B cell (primary cell): ENCODE measurements at places on chromosomes 7 and 10. TPM values are rescaled to one million over a fixed set of nuclear protein-coding genes. Genes with fewer than 3 reads are reported as not detected.
A peak's percentile ranks its signal among the peaks of the same experiment; 100 is the strongest.

DNA sequence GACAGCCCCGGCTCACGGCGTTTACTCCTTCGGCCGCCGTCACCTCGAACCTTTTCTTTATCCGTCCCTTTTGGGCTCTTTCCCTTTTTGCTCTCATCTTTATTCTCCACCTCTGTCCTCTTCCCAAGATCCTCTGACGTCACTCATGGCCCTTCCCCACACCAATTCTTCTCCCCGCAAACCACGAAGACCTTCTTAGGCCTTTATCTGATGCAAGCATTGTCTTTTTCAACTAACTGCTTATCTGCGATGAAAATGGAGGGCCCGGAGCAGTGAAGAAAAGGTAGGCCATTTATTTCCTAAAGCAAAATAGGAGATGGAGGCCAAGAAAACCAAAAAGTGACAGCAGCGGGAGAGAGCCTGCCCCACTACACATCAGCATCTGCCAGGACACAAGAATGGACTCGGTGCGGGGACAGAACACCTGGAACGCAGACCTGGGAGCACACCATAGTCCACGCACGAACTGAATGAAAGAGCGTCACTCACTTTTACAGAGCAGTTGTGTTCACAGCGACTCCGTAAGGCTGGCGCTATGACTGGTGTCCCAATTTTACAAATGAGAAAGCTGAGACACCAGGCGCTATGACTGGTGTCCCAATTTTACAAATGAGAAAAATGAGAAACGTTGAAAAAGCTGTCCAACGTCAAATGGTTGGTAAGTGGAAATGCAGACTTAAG lies 45.3 kb downstream of the ZNF777 start:
- no peak overlapping the region for H3K27ac ChIP-seq
- peak overlapping the region; percentile 27 for H3K4me3 ChIP-seq

- no peak overlapping the region for H3K4me3 ChIP-seq
- no peak for DNase-seq
- no peaks in the 10 kb centered on the region for H3K36me3 ChIP-seq
- no peaks in the 10 kb centered on the region for H3K27me3 ChIP-seq
Observed at GRCh38 chr7:100189061-100189460, 11.3 kb downstream of the STAG3 start.

GRCh38 chr10:125161707-125162119 lies 1.4 kb upstream of the CTBP2 start:
- peaks cover 17% of the 10 kb centered on the region for H3K27me3 ChIP-seq
- no peaks in the 10 kb centered on the region for H3K36me3 ChIP-seq
- H3K4me1 ChIP-seq: peaks cover 23% of the 10 kb centered on the region
- H3K27ac ChIP-seq: no peak overlapping the region
- H3K4me3 ChIP-seq: no peak overlapping the region

DNA sequence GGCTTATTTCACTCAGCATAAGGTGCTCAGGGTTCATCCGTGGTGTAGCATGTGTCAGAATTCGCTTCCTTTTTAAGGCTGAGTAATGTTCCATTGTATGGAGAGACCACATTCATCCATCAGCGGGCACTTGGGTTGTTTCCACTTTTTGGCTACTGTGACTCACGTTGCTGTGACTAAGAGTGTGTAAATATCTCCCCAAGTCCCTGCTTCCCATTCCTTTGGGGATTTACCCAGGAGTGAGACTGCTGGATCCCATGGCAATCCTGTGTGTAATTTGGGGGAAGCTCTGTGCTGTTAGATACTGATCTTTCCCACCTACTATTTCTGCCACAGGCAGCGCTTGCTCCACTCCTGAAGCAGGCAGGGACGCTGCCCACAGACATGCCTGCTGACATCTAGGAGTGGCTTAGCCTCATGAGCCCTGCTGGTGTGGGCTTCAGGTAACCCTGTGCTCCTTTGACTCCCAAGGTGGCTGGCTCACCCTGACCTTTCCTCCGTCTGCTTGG lies 346.0 kb downstream of the FRMD4A start:
- no peak overlapping the region for H3K4me3 ChIP-seq
- no peaks in the 10 kb centered on the region for H3K27me3 ChIP-seq
- H3K4me1 ChIP-seq: no peaks in the 10 kb centered on the region
- H3K27ac ChIP-seq: no peak overlapping the region
- DNase-seq: no peak

The GIMAP8 gene
- total RNA-seq: 0.47 and 0.78 TPM in 2 replicates

The CALHM3 gene
- not detected in 2 replicates for total RNA-seq
